ENCODE measurements at places on chromosomes 3 and 15.

- DNase-seq: no peak
These were observed 1.1 kb downstream of the TKT start for GRCh38 chr3:53254509-53255422.

GRCh38 chr3:128619146-128619890 is 31.3 kb downstream of the RPN1 start:
- no peak for DNase-seq

GRCh38 chr3:171809861-171810628 is at the start of gene PLD1:
PLD1 (minus strand) TSS chr3:171810483; CDS start chr3:171738051, 72,432 bp downstream.
- DNase-seq: peak; percentile 49

- DNase-seq: peak; percentile 67
These were observed 8.9 kb downstream of the ECE2 start for GRCh38 chr3:184284696-184285095.

DNA sequence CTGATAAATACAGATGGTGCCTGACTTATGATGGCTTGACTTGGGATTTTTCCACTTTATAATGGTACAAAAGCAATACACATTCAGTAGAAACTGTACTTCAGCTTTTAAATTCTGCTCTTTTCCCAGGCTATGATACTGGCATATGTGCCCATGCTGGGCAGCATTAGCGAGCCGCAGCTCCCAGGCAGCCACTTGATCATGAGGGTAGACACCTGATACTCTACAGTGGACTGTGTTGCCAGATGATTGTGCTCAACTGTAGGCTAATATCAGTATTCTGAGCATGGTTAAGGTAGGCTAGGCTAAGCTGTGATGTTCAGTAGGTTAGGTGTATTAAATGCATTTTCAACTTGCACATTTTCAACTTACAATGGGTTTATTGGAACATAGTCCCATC is 17.7 kb upstream of the FEM1B start:
- no peak for DNase-seq

DNA sequence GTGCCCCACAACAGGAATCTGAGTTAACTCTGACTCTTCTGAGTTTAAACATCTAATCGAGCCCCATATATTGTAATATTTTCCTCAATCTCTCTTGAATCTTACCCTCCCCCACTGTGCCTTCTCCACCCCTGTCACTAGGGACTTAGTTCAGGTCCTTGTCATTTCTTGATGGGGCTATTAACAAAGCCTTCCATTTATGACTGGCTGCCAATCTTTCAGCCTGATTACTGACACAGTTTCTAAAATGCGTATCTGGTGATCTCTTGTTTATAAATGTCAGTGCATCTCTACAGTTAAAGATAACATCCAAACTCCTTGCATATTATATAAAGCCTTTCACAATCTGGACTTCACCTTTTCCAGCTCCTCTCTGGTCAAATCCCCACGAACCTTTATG is 124.3 kb downstream of the IGSF11 start:
- DNase-seq: no peak

GRCh38 chr3:7695049-7695448 is 806.6 kb upstream of the LMCD1 start:
- DNase-seq: no peak

DNA sequence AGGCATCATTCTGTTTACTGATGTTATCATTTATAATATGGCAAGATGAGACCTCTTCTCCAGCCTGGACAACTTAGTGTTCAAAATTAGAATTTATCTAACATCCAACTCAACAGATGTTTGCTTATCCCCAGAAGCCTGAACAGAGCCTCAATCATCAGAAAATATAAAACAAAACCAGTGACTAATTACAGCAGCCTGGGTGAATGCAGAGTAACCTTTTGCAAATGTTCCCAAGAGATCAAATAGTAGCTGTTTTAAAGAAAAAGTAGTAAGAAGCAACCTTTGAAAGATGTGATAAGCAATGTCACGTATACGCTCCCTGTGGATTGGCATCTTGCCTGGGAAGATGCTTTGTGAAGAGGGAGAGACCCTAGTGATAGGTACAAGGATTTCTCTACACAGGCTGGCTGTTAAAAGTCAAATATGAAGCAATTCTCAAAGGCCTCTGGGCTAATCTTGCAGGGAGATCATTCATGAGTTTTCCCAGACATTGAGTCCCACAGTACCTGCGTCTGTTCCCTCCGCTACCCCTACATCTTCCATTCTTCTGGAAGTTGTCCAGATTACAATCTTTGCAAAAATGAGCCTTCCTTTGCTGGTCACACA is 39.3 kb upstream of the PRICKLE2 start:
- no peak for DNase-seq

DNA sequence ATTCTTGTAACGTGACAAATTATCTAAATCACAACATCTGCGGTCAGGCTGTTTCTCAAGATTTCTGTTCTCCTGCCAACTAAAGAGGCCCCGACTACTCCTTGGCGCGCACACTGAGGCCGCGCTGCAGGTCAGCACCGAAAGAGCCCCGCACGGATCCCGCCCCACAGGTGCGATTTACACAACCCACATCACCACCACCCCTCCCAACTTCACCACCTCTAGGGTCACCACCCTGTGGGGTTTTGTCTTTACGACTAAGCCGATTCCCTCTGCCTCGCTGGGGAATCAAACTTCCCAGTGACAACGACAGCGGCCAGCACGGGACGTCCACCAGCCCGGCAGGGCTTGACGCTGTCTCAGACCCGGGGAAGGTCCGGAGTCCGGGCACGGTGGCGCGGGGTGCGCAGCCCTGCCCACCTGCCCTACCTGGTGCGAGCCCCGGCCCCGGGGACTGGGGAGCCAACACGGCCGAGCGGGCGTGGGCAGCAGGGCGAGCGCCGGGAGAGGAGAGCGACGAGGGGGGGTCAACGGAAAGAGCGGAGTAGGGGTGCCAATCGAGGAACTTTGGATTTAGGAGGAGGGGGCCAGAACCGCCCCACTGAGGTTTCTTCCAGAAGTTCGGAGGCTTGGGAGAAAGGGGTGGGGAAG is 764 bp downstream of the UACA start:
- no peak for DNase-seq

DNA sequence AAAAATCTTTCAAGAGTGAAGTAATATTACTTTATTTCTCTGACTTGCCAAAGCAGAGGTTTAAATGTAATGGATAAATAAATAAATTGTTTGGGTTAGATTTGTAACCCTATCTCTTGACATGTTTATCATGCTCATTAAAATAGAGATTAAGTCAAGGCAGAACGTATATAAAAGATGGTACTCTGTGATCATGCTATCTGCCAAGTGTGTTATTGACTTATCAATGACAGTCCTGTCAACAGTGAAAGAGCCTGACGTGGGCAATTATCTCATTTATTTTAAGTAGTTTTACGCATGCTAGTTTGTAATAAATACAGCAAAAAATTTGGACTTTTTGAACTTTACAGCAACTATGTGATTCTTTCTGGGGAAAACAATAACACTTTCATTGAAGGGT is 43.7 kb downstream of the PROS1 start:
- DNase-seq: no peak

GRCh38 chr3:130341882-130342281 is 3.6 kb upstream of the COL6A5 start:
- DNase-seq: no peak
